ENCODE measurements at places on chromosomes 12 and 14.
A peak's percentile ranks its signal among the peaks of the same experiment; 100 is the strongest.

DNA sequence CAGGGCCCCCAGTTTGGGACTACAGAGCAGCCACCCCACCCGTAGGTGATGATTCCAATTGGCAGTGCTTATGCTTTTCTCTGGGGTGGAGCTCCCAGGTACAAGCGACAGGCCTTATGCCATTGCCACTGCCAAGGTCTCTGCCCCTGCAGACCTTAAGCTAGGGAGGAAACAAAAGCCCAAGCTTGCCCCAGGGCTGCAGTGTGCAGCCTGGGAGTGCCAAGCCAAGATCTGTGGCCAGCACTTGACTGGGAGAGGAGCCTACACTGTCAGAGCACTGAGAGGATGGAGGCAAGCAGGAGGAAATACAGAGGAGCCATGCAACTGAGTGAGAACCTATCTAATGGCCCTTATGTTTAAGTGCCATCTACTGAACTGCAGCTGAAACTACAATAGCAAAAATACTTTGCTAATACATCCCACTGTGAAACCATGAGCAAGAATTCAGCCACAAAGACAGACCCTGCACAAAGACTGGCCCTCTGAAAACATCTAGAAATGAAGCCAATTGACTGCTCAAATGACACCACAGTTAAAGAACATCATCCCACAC lies 17.7 kb upstream of the ASCL1 start:
- no peak for DNase-seq

DNA sequence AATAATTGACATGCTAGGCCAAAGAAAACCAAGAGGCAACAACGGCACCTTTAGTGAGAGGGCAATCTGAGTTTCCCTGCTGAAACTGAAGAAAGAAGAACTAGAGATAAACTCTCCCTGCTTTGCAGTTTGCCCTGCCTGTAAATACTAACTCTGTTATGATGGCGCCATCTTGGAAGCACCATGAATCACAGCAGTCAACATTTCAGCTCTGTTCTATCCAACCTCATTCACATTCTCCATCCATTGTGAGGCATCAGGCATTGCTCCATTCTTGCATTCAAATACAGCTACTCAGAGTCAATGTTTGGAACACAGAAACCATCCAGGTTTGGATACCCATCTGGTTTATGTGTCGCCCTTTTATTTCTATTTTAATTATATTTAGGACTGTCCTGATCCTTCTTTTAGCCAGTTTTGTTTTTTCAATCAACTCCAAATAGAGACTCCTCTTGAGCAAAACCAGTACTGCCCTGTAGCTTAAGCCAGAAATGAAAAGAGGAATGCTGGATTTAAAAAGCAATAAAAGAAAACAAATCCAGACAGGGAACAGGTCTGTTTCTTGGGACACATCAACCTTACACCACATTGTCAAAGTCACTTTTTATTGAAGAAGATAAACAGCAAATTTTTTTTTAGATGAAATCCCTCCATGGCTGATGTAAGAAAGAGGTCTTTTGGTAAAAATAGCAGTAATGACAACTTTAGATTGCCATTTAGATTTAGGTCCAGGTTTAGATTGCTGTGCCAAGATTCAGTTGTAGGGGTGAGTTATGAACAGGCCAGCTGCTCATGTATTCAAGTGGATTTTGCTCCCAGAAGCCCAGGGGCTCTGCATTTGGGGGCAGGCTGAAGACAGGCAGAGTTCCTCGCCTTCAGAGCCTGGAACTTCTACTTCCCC lies 33.3 kb upstream of the PPM1A start:
- DNase-seq, result no peak

DNA sequence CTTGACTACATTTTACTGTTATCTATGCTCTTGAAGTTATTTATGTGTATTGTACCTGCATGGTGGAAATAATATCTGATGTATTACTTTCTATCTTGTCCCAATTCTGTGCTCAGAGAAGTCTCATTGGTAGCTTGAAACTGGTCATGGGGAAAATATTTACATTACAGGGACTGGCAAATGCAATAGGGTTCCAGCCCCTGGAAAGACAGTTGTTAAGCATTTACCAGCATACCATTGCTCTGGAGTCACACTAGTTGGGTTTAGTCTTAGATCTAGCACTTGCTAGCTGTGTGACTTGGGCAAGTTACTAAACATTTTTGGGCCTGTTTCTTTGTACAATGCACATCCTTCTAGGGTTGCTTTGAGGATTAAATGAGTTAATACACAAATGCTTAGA lies 86.3 kb upstream of the NRXN3 start:
- no peak for DNase-seq

DNA sequence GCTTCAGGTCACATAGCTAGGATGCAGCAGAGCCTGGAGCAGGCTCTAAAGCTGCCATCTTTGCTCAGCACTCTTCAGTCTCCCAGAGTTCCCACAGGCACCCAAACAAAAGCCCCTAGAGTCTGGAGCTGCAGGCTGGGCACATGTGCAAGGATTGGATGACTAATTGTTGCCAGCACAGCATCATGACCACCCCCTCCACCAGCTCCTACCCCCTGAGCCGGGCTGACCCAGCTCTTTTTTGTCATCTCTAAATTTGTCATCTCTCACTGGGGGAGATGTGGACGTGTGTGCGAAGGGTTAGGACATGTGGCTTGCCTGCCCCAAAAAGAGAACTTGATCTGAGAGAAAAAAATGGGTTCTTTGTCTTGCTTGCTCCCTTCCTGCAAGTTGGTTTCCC lies 4.3 kb upstream of the MMP19 start:
- no peak for DNase-seq

DNA sequence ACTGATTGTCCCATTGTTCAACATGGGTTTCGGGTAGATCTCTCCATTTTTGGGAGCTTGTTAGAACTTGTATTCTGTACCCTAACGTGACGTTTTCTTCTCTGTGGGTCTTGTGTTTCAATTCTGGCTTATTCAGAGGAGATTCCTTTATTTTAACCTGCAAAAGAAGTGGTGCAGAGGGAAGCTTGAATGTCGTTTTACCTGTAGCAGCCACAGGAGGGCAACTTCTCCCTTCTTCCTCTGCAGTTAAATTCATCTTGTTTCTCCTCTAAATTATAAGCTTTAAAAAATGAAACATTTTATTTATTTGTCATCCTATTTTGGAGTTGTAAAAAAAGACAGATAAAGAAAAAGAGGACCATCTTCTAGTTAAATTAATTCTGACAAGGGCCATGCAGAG lies 13.7 kb upstream of the CLEC4D start:
- no peak for DNase-seq

DNA sequence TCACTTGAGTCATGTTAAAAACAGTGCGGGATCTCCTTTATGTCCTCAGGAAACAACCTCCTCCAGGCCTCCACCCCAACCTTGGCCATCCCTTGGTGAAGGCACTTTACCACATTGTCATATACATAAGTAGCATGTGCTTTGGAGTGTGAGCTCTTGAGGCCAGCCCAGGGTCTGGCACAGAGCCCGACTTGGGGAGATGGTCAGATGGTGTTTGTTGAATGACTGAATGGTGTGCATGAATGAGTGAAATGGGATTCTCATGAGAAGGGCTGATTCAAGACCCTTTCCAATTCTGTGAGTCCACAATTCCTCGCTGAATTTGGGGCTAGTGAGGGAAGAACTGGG lies 52.9 kb upstream of the DLK1 start:
- DNase-seq, result no peak

DNA sequence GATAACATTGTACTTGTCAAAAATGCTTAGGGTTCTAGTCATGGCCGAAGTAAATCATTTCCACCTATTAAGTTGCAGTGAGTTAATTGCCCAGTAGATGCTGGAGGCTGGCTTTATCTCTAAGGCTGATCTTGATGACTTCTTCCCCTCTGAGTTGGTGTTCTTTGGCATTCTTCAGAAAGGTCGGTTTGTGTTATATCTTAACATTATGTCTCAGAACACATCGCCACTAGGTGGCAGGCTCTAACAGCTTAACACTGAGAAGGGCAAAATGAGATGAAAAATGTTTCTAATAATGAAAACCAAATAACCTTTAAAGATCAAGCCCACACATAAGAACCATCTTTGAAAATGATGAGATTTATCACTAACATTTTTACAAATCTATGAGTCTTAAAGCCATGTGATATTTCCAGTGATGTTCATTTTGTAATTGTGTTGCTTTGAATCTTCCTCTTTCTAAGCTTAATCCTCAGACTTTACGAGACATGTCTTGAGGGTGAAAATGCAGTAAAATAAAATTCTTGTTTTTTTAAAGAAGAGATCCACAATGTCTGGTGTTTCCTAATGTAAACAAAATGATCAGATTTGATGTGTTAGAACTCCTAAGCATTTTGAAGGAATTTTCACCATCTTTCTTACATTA lies 28.6 kb downstream of the SUDS3 start:
- DNase-seq, result peak; percentile 32

DNA sequence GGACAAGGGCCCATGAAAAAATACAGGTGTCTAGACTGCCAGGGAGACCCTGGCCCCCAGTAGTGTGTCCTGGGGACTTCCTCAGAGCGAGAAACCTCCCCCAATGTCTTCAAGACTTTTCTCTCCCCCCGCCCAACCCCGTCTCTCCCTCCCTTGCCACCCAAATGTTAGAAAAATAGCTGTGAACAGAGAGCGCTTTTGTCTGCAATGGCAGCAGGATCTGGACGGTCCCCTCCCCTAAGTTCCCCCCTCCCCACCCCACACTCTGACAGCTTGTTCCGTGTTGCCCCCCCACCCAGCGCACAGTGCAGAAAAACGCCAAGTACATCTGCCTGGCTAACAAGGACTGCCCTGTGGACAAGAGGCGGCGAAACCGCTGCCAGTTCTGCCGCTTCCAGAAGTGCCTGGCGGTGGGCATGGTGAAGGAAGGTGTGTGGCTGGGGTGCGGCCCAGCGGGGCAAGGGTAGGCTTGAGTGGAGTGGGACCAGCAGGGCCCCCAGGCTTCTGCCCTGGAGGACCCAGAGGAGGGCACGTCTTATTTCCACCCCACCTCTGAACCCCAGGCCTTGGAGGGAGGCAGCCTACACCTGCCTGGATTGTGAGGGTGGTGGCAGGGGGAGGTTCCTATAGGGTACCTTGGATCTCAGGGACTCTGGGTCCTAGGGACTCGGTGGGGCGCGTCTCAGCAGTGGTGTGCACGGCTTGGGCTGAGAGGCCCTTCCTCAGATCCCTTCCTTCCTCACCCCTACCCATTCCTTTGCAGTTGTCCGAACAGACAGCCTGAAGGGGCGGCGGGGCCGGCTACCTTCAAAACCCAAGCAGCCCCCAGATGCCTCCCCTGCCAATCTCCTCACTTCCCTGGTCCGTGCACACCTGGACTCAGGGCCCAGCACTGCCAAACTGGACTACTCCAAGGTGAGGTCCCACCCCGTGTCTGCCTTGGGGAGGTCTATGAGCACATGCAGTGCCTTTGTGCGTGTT lies 4.8 kb downstream of the NR4A1 start:
- DNase-seq, result peak; percentile 86

DNA sequence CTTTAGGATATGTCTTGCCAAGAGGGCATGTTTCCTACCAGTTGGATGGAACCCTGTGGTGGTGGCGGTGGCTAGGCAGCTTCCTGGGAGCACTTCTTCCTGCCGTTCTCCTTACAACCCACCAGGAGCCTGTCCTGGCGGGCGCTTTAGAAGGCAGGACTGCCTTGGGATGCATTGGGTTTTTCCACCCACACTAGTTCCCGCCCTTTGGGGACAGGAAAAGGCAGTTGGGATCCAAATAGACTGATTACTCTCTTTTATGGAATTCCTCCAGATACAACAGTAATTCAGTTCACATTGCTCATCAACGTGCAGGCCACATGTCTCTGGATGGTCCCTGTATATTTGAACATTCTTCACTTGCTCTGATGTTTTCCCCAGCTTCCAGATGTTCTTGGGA lies 305.7 kb upstream of the SSTR1 start:
- no peak for DNase-seq

- DNase-seq, result no peak
These were observed 54.3 kb upstream of the NPFF start for GRCh38 chr12:53561590-53561953.

- DNase-seq, result no peak
These were observed 657 bp downstream of the ARHGAP9 start for GRCh38 chr12:57479043-57479375.

DNA sequence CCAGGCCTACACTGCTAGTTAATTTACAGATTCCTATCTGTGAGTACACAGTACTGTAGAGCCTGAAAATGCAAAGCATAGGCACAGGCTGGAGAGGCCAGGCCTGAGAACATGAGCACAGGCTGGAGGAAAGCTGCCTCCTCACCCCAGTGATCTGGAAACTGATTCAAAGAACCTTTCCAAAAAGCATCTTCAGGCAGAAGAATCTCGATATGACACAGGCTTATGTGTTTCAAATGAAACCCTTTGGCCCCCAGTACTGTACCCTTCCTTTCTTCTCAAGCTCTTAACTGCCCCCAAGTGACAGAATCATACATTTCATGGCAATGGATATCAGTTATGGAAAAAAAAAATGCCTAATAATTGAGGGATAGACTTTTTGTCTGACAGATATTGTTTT lies 122.0 kb downstream of the KCNC2 start:
- no peak for DNase-seq

DNA sequence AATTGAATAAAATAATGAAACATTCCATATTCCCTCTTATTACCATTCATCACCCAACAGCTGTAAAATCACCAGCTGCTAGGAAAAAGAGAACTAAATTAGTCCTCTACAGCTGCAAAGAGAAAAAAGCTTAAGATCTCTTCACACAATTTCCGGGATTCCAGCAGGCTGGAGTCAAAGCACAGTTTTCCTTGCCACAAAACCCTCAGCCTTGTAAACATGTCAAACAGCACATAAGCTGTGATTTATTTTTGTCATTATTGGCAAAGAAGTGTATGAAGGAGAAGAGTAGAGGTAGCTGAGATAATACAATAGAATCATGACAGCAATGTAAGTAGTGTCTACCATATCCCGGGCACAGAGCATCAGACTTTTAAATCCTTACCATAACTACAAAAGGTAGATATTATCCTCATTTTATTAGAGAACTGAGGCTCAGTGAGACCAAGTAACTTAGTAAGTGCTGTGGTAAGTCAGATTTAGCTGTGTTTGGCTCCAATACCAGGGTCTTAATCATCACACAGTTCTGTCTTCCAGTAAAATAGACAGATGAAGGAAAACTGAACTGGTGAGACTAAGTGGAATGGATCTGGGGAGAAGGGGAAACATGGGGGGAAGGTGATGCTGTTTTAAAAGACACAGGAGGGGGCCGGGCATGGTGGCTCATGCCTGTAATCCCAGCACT lies 57.3 kb downstream of the NTN4 start:
- DNase-seq, result no peak

DNA sequence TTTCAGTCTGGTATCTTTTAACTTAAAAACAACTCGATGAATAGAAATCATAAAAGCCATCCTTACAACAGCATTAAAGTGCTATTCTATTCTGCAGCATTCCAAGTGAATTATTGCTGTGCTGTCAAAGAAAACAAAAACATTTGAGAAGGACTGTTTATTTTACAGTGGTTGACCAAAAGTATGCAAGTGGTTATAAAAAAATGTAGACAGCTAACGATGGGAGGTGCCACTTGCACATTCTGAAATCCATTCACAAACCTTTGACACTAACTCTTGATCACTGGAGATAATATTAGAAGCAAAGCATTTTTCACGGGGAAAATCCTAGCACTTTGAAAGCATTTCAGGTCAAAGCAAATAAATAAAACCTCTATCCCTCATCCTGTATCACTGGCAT lies 55.6 kb downstream of the HMGA2 start:
- DNase-seq, result no peak

GRCh38 chr12:30457621-30458289 lies 237.9 kb downstream of the IPO8 start:
- no peak for DNase-seq
